CD8-positive, alpha-beta T cell (primary cell): ENCODE measurements at places on chromosomes 1 and 21.

- no peak for DNase-seq
These were observed 56.5 kb upstream of the BACH1 start for GRCh38 chr21:29242201-29242600.

DNA sequence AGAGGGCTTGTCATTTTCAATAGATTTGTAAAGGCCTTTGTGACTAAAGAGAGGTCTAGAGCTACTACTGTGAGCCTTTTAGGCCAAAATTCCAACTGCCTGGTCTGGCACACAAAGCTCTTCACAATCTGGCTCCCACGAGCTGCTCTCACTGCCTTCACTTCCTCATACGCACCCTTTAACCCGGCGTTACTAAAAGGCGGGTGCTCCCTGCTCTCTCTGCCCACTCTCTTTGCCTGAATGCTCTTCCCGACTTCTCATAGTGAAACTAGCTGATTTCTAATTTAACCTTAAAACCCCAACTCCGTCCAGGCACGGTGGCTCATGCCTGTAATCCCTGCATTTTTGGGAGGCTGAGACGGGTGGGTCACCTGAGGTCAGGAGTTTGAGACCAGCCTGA lies 14.2 kb downstream of the BSDC1 start:
- no peak for DNase-seq

GRCh38 chr1:30756545-30757351 lies 826 bp downstream of the LAPTM5 start:
- peak; percentile 55 for DNase-seq

DNA sequence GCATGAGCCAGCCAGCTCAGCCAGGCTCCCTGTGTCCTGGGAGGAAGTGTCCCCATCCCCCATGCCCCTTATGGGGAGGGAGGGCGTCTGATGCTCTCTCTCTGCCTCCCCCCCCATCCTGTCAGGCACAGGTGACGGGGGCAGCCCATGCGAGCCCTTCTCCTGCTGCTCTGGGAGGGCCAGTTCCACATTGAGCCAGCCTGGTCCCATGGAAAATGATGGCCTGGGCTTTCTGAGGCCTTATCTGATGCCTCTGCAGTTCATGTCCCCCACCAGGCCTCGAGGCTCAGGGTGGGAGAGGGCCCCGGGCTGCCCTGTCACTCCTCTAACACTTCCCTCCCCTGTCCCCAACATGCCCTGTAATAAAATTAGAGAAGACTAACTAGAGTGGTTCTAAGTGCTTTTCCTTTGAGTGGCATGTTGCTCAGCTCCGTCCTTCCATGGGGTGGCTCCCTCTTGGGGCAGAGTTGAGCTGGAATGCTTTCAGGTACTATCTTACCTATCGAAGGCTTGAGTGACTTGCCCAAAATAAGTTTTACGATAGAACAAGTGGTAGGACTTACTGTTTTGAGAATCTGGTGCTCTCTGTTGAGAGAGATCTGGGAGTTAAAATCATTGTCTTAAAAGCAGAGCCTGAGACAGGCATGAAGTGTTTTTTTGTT lies 1.8 kb upstream of the MTFR1L start:
- DNase-seq = no peak

DNA sequence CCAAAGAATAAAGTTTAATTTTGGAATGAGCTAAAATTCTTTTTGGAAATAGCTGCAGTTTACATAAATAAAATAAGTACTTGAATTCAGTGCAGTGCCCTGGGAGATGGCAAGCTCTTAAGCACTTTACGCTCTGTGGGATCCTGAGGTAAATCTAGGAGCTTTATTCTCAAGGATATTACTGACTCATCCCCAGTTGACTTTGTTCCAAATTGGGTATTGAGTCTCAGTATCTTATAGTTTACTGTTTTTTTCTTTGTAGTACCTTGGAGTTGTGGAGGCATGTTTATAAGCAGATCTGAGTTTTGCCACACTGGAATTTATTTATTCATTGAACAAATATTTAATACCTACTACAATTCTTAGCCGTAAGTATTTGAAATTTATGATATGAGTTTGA lies 27.4 kb upstream of the HRNR start:
- DNase-seq = no peak

DNA sequence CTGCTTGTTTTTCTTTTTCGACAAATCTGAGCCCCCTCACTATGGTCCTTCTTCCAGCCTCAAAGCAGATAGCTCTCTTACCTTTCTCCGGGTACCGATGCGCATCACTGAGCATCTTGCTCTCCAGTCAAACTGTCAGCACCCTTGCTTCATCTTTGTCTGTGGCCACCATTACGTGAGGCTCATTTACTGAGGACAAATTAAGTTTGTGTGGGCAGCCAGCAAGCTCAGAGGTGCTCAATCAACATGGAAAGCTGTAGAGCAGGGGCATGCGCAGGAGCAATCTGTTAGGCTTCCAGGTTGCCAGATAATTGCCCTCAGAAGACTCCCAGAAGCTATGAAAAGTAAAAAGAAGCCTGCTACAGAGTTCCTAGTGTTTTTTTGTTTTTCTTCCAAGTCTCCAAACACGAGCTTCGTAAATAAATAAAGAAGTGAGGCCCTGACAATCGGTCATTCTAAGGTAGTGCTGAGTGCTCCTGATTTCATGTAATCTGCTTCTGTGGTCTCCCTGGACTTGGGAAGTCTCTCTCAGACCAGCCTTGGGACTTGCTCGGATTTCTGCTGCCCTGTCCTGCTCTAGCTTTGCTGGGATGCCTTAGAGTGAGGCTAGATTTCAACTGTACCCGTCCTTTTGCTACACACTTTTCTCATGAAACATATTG lies 1.8 kb downstream of the C1orf53 start:
- no peak for DNase-seq

DNA sequence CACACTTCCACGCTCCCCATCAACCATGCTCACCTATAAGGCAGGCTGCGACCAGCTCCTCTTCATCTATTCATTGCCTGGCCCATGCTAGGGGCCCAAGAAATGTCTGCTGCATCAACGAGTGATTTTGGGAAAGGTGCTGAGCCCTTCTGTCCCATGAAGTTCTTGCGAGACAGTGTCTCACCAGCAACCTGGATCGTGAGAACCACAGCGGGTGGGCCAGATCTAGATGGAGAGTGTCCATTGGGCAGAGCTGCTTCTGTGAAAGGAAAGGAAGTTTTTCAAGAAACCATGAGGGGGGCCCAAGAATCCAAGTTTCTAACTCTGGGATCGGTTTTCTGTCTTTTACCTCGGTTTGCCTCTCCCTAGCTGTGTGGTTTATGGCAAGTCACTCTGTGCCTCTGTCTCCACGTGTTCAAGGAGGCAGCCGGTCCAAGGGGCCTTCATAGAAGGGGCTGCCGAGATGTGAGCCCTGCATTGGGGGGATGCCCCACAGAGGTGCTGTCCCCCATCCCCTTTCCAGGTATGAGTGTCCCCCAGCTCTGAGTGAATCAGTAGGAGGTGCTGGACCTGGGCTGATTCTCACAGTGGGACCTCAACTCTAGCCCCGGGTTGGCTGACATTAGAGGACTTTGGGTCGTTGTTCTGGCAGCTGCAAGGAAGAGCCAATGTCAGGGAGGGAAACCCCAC lies 8.3 kb upstream of the PADI1 start:
- DNase-seq = no peak

- DNase-seq = no peak
These were observed 25.7 kb upstream of the BACE2 start for GRCh38 chr21:41142051-41142795.

- no peak for DNase-seq
These were observed 2.2 kb downstream of the PIGV start for GRCh38 chr1:26789931-26790330.

DNA sequence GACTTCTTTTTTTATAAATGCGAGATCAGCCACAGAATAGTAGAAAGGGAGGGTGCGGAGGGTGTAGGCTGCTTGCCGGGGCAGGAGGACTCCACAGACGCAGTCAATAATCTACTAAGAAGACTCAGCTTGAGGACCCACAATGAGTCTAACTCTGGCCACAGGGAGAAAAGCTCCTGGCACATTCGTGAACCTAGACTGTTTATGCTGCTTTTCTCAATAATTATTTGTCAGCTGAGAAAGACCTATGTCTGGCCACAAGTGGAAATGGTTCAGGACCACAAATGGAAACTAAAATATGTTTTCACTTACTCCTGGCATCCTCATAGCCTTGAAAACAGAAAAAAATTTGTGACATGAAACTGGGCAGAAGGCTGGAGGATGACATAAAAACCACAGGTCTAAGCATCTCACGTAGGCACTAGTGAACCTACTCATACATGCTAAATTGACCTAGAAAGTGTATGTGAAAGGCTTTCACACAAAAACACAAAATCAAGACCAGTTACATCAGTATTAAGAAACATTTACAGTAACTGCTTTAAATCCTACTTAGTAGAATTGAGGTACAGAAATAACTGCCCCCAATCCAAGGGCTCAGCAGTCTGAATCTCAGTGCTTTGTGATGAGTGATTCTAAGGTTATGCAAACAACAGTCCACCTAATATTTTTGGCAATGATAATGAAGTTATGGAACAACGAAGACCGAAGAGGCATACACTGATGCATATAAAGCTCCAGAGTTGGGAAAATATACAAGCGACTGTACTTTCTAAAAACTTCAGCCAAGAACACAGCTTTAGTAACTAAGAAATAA lies 159.5 kb downstream of the SLC45A1 start:
- DNase-seq = no peak

- DNase-seq = peak; percentile 15
These were observed 429 bp downstream of the SRRM1 start for GRCh38 chr1:24643363-24644099.

DNA sequence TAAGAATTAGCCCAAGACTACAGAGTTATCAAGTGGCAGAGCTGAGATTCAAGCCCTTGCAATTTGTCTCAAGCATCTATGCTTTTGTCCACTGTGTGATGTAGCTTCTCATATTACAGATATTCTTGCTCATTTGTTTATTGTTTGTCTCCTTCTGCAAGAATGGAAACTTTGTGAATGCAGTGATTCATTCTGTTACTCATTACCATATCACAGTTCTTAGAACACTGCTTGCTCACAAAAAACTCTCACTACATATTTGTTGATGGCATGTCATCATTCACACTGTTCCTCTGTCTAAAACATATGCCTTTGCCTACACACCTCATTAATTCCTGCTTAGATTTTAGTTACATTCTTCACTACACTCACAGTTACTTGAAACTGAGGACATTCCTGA lies 1198.9 kb downstream of the PLA2G4A start:
- DNase-seq = no peak

DNA sequence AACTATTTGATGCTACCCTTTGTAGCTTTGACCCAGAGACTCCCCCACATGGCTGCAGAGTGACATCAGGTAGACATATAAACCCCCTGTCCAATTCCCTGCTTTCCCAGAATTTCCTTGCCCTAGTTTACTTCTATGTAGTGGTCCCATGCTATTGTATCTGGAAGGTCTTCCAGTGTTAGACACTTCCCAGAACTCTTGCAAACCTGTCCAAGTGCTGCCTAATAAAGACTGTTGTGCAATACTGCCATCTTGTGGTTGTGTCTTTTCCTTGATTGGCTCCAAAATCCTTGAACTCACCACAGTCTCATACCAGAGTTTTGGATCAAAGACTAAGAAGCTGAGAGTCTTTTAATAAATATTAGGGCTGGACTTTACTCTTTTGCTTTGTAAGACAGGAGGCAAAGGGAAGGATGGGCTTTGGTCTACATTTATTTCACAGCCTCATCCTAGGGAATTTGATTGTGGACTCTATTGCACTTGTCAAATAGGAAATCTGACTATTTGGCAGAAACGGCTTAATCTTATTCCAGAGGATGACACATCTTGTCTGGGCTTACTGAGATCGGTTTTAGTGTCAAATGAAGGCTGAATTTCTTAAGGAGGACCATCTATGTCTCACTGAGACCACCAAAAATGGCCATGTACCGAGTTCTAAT lies 169.9 kb downstream of the LRRC7 start:
- DNase-seq = no peak

DNA sequence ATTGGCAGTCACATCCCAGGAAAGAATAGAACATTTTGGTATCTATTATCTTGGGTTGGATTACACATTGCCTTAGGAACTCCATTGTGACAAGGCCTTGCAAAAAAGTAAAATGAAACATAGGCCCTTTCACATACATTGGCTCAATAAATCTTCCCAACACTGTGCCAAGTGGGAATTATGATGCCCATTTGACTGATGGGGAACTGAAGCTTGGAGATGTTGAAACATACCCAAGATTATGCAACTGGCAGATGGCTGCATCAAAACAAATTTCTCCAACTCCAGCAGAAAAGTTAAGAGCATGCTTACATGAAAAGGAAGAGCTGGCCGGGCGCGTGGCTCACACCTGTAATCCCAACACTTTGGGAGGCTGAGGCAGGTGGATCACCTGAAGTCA lies 26.9 kb downstream of the PLEKHO1 start:
- no peak for DNase-seq

DNA sequence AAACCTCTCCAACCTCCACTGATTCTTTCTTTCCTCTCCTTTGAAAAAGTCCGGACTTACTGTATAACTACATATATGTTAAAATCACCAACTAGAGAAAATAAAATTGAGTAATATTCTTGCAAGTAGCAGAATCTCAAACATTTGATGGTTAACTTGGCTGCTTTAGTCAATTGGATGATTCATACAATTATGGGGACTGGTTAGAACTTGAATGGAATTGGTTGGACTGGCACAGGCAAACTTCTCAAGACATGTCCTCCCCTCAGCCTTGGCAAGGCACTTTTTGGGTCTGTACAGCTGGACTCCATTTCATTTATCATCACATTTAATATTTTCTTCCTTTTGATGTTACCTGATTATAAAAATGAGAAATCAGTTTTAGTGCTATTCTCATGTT lies 6.5 kb downstream of the WLS start:
- no peak for DNase-seq

DNA sequence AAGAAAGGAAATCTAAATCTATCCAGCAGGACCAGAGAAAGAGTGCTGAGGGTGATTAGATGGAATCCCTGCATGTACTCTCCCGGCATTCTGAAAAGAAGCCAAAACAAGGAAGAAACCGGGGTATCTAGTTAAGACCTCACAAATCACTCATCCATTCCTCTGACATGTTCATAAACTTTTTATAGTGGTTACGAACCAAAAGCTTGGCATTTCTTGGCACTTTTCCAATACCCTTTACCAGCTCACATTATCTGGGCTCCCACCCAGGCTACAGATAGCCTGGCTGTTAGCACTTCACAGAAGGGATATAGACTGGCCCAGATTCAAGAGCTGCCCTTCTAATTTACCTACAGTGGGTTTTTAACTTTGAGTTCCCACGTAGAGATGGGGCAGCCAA lies 1.8 kb upstream of the C1orf74 start:
- no peak for DNase-seq

- no peak for DNase-seq
These were observed 11.9 kb upstream of the CBR3 start for GRCh38 chr21:36122977-36123376.

DNA sequence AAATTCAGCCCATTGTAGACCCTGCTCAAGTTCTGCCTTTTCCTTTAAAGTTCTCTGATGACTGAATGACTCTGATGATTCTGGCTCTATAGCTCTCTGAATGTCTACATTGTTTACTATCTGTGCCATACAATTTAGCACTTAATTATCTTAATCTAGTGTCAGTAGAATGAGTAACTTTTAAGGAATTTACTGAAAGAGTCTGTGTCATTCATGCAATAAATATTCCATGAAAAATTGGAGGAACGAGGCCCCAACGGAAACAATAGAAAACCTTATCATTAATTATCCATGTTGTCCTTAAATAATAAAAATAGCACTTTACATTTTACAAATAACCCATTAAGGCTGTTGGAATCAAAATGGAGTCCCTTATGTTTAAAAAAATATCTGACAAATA lies 77.8 kb downstream of the SLC44A5 start:
- DNase-seq = no peak
